Progenitor cell of endocrine pancreas (in vitro differentiated cells): ENCODE measurements at places on chromosomes 1 and 21.

GRCh38 chr21:44972301-44972814 is 32.5 kb downstream of the SLX9 start:
- no peak for DNase-seq

GRCh38 chr1:105102371-105102770 is 1352.7 kb downstream of the AMY1C start:
- DNase-seq, result no peak

GRCh38 chr1:222339376-222339947 is 208.4 kb downstream of the HHIPL2 start:
- DNase-seq, result no peak

- DNase-seq, result no peak
These were observed 14.8 kb downstream of the DNTTIP2 start for GRCh38 chr1:93864175-93864574.

- no peak for DNase-seq
These were observed 66.7 kb downstream of the TLR5 start for GRCh38 chr1:223076362-223076761.

GRCh38 chr1:9095818-9096217 is 26.4 kb upstream of the SLC2A5 start:
- DNase-seq, result no peak

DNA sequence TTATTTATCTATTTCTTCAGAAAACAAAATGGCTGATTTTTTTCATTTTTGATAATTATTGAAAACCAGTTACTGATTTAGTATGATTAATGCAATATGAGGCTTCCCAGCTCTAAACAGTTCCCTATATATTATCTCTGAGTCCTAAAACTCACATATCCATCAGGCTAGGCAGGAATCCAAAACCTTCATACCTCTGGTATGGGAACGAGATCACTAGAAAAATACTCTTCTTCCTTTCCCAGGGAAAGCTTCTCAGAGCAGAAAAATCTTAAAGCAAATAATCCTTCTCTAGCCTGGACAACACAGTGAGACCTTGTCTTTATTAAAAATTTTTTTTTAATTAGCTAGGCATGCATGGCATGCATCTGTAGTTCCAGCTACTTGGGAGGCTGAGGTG is 42.5 kb downstream of the KDM5B start:
- DNase-seq, result no peak

- no peak for DNase-seq
These were observed 10.2 kb upstream of the CACHD1 start for GRCh38 chr1:64459743-64460142.

DNA sequence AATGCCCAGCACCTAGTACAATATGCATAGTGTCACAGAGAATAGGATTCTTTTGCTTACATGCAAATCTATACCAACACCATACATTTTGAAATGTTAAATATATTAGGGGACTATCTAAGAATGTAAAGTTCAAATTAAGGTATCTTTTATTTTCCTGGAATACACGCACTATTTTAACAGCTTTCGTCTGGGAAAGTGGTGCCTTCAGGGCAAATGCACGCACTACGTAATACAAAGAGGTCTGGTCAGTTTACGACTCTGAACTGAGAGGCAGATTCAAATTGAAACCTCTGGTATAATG is 931 bp downstream of the FUBP1 start:
- DNase-seq, result no peak

DNA sequence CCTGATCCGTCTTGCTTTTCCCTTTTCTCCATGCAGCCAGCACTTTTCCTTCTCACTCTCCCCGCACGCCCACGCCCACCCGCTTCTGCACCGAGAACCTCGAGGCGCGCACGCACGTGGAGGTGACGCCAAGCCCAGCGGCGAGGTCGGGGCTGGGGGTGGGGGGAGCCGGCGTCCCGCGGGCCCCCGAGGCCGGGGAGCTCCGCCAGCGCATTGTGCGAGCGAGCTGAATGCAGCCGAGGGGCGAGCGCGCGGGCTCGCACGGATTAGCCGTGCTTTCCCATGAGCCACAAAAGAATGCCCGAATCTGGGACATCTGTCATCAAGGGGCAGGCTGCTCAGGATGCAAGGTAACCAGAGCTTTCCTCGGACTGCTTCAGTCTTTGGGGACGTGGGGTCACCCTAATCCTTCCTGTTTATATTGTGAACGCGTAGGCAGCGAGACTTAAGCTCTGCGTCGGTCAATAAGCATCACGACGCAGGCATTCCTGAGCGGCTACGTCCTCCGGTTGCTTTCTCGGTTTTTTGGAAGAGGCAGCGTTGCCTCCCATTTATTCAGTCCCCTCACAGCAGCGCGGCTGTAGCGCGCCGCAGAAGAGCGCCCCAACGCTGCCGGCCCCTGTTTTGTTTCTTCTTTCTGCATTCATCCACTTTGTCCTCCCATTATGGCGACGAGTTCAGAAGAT is 67.3 kb upstream of the AKT3 start:
- peak; percentile 29 for DNase-seq

GRCh38 chr1:87111659-87112371 is 197.4 kb downstream of the HS2ST1 start:
- DNase-seq, result no peak

GRCh38 chr1:89806616-89807015 is 14.2 kb upstream of the LRRC8D start:
- no peak for DNase-seq

- DNase-seq, result no peak
These were observed 233.9 kb downstream of the DENND1B start for GRCh38 chr1:197541411-197541810.

DNA sequence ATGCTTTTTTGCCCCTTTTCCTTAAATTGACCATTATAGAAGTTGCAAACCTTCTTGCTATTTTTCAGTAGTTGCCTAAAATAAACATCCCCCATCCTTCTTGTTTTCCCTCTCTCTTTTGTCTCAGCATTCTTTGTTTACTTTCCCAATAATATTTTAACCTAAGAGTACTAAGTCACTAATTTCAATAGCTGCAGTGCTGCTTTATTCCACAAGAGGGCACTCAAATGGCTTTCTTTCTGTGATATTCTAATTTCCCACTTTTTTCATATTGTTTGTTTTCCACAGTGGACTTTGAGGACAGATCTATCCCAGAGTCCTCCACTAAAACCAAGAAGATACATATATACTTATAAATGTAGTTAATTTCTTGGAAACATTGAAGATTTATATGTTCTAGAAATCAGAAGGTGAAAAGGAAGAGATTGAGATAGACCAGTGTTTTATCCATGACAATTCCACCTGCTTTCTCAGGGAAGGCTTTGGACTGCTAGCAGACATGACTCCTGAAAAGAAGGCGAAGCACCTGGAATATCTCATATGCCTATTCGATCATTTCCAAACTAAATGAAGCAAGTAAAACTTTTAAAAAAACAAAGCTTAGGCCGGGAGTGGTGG is 104.8 kb upstream of the GRIK1 start:
- peak; percentile 10 for DNase-seq

DNA sequence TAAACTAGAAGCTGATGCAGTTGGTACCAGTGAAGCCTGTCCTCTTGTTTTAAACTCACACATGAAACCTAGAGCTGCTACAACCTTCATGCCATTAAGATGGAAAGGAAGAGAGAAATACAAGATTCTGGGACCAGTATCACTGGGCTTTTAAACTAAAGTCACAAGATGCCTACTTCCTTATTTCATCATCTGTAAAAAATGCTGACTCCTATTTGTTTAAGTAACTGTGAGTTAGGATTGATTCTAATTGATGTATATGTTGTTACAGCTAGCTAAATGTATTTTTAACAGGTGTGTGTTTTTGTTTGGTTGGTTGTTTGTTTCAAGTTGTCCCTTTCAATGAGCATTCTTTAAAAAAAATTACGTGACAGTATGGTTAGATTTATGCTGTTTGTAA is 833.3 kb upstream of the PRMT6 start:
- no peak for DNase-seq

GRCh38 chr1:243254927-243255790 is at the start of gene CEP170:
TSS of gene CEP170 (minus strand) at chr1:243255281. CDS start at chr1:243225280, 30,001 bp downstream.
- DNase-seq, result peak; percentile 97

DNA sequence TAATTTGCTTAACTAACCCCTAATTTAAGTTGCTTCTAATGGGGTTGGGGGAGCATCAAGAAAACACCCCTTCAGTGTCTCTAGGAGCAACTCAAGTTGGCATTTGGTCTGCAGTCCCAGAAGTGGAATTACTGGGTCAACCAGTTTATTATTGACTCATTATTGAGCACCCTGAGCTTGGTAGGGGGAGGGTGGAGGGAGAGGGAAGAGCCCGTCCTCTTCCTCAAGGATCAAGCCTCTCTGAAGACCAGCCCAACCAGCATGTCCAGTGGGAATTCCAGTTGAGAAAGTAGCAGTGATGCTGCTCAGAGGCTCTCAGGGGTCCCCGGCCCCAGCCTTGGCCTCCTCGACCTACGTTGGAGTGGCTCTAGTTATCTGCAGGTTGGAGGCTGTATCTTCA is 2.1 kb upstream of the PLA2G2F start:
- DNase-seq, result no peak

DNA sequence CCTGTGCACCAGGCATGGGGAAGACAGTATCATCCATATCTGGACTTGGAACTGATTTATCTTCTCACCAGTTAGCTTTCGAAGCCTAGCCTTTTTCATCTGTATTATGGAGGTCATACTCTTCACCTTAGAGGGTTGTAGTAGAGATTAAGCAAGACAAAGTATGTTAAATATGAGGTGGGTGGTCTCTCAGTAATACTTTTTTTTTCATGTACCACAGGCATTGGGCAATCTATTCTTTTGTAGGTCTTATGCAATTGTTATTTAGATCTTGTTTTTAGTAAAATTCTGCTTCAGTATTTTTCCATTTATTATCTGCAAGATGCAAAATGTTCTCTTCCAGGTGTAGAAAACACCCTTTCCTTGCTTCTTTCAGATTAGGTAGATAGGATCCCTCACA is 35.2 kb upstream of the OR2B11 start:
- no peak for DNase-seq

DNA sequence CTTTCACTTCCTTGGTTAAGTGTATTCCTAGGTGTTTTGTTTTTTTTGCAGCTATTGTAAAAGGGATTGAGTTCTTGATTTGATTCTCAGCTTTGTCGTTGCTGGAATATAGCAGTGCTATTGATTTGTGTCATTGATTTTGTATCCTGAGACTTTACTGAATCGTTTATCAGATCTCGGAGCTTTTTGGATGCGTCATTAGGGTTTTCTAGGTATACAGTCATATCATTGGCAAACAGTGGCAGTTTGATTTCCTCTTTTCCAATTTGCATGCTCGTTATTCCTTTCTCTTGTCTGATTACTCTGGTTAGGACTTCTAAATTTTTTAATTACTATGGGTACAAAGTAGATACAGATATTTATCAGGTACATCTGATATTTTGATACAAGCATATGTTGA is 75.4 kb downstream of the SLC35A3 start:
- DNase-seq, result no peak

GRCh38 chr1:93670141-93670540 is 11.5 kb downstream of the BCAR3 start:
- DNase-seq, result no peak

GRCh38 chr1:207173396-207173795 is 69.4 kb downstream of the C4BPA start:
- no peak for DNase-seq

DNA sequence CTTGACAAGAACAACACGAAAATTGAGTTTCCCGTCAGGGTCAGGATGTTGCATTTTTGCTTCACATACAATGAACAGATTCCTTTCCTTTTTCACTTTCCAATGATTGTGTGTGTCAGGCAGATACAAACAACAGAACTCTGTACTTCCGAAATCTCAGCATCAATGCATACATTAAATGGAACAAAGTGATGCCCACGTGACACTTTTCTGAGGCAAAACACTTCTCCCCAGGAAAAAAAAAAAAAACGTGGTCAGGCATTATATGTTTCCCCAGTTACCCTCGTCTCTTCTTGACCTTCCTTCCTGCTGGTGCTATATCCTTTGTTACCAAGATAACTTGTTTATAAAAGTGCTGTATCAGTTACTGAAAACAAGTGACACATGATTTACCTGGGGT is 181.8 kb downstream of the ZNF281 start:
- no peak for DNase-seq
